ENCODE measurements at places on chromosomes 6 and 20.
A peak's percentile ranks its signal among the peaks of the same experiment; 100 is the strongest.

GRCh38 chr6:40307712-40308111 lies 279.5 kb downstream of the LRFN2 start:
- no peak for DNase-seq

DNA sequence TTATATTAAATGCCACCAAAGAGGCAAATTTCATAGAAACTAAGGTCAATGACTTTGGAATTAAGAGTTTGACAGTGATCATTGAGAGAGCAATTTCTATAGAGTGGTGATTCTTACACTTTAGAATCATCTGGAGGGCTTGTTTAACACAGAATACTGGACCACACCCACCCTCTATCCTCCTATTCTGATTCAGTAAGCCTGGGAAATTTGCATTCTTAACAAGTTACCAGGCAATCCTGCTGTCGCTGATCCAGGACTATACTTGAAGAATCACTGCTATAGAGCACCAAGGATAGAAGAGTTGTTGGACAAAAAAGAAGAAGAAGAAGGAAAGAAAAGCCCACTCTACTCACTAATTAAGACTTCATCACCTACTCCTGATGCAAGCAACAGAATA lies 21.3 kb upstream of the TBX18 start:
- DNase-seq = no peak

DNA sequence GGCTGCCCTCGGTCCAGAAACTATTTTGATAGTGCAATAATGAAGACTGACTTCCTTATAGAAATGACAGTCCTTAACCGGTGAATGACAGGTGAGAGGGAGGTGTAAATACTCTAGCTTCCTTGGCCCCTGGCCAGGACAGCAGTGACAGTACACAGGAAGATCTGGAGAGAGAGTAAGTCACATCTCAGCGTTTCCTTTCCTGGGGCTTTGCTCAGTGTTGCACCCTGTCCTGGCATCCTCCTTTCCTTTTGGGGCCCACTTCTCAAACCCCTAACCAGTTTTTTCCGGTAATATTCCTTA lies 336.9 kb downstream of the CD83 start:
- no peak for DNase-seq

DNA sequence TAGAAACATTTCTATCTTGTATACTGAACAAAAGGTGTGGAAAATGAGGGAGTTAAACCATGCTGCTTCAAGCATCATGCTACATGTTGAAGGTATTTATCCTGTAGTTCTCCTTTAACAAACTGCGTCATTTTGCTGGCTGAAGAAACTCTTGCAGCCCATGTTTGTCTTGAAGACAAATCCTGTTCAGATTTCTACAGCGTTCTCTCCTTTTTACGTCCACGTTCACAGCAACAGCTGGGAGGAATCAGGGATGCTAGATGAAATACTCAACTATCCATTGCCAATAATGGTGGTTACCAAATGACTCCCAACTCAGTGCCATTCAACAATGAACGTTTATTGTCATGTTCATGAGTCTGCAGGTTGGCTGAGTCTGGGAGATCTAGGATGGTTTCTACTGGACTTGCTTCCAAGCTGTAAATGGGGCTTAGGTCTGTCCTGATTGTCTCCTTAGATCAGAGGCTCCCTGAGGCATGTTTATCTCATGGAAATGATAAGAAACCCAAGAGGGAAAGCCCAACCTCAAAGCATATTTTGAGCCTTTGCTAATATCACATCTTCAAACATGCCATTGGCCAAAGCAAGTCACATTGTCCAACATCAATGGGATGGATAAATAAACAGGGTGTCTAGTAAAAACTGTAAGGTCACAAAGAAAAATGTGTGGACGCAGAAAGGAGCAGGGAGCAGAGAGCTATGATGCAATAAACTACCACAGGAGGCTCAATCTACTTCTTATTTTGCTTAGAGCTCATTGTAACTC lies 2.7 kb upstream of the PLCB1 start:
- no peak for DNase-seq

DNA sequence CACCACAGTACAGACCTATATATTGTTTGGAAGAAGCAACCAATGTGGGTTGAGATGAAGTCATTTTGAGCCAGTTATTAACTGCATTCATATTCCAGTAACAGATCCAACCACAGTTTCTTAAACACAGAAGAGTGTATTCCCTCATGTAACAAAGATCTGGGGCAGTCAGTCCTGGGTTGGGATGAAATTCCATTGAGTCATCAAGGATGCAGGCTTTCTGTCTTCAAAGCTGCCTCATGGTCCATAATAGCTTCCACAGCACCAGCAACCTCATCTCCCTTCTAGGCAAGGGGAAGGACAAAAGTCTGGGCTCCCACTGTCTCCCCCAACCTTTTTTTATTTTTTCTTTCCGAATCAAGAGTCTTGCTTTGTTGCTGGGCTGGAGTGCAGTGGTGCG lies 2.9 kb upstream of the SOD2 start:
- no peak for DNase-seq

GRCh38 chr6:157151989-157152388 lies 171.3 kb downstream of the TMEM242 start:
- DNase-seq = no peak

- DNase-seq = no peak
Measured at GRCh38 chr20:19522071-19522801, 235.8 kb upstream of the RIN2 start.

GRCh38 chr6:138446821-138447220 lies 42.8 kb downstream of the HEBP2 start:
- no peak for DNase-seq

GRCh38 chr6:148027201-148027600 lies 315.4 kb upstream of the SASH1 start:
- no peak for DNase-seq

DNA sequence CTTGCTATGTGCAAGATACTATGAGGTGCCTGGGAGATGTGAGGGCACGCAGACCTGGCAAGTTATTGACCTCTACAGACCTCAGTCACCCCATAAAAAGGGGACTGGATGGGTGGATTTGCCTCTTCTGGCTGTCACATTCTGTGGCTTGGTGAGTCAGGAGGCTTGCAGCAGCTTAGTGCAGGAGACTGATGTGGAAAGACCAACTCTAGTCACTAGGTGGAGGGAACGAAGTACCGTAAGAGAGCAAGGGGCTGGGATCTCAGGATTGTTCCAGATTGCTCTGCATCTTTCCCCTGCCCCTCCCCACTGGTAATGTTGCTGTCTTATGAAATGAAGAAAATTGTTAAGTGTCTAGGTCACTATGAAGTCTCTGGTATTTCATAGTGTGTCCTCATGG lies 3.3 kb downstream of the MAPRE1 start:
- DNase-seq = no peak

- no peak for DNase-seq
Measured at GRCh38 chr20:63295846-63296245, 2.9 kb downstream of the COL20A1 start.

- DNase-seq = no peak
Measured at GRCh38 chr6:166045860-166046200, 121.8 kb downstream of the TBXT start.

- no peak for DNase-seq
Measured at GRCh38 chr6:11785415-11785773, 6.8 kb upstream of the ADTRP start.

DNA sequence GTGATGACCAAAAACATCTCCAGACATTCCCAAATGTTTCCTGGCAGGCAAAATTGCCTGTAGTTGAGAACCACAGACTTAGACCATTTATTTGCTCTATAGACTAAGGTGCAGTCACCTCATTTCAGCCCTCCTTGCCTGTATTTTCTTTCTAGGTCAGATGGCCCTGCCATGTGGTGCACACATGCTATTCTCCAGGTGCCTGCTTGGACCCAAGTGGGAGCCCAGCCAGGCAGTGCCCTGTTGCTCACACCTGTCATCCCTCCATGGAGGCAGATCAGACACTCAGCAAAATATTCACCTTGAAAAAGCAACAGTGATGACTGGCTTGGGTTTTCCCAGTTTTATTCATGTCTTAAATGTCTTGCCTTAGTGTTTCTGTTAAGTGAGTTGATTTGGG lies 311.4 kb downstream of the TFAP2C start:
- no peak for DNase-seq

GRCh38 chr6:100626721-100627120 lies 162.0 kb upstream of the SIM1 start:
- DNase-seq = no peak

DNA sequence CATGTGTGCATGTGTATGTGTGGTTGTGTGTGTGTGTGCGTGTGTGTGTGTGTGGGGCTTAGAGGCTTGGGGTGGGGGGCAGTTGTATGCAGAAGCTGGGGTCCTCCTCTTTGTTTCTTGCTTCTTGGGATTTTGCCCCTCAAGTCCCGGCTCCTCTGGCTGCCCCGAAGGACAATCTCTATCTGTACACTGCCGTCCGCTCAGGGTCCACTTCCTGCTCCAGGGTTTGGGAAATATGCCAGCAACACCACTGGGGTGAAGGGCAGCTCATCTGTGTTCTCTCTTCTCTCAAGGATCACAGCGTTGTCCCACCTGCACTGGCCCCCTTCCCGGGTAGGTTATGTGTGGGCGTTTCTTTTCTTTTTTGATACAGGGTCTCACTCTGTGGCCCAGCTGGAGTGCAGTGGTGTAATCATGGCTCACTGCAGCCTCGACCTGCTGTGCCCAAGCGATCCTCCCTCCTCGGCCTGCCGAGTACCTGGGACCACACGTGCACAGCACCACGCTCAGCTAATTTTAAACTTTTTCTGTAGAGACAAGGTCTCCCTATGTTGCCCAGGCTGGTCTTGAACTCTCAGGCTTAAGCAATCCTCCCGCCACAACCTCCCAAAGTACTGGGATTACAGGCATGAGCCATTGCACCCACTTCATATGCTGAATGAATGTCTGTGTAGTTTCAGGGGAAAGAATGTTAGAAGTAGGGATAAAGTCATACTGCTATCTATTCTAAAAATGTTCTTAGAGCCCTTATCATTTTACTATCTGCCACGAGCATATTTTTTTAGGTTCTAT lies 25.7 kb downstream of the SLC2A4RG start:
- DNase-seq = no peak

DNA sequence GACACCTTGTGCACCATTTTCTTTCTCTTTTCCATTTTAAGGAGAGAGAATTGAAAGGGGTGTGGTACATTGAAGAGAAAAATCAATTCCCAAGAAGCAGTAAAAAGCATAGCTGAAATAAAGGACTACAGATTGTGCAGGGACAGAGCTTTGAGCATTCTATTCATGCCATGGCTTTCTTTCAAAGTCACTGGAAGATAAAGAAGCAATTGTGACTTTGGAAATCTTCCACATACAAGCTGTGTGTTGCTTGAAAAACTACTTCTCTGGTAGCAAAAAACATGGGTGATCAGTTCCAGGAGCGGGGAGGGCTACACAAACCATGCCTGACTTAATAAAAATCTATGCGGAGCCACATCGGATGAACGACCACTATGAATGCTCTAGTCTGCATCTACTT lies 230.2 kb upstream of the THEMIS start:
- DNase-seq = no peak

- DNase-seq = no peak
Measured at GRCh38 chr6:113094779-113095178, 747.6 kb downstream of the RFPL4B start.

GRCh38 chr6:128642132-128642531 lies 121.7 kb upstream of the PTPRK start:
- no peak for DNase-seq

- DNase-seq = no peak
Measured at GRCh38 chr20:58568126-58568482, 52.9 kb upstream of the APCDD1L start.

DNA sequence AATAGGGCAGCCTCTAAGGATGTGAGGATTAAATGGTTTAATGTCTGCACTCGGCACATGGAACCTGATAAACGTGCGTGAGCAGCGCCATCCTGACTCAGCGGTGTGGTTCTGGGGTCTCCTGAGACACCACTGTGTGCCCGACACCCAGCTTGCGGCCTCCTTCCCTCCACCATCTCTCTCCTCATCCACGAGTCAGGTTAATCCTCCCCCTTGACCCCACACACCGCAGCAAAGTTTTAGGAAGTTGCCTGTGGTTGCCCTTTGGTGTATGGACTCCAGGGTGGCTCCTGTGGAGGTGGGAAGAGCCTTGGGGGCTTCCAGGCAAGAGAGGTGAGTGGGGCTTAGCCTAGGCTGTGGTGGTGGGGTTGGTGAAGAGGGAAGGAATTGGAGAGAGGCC lies 68.2 kb downstream of the PHACTR3 start:
- DNase-seq = no peak

DNA sequence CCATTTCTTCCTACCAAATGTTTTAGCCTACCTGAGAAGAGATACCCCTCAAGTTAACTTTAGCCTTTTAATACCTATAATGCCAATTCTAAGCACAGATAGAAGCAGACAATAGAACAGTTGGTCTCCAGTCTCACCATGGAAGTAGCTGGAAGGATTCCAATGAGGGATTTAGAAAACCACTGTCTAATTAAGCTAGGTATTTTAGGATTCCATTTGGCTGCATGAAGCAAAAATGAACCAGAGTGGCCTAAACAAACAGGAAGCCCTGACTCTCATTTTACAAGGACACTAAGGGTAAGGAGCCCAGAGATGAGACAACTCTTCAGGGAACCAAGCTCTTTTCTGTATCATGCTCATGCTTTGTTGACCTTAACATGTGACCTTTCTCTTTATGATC lies 199.2 kb downstream of the ALDH8A1 start:
- no peak for DNase-seq

DNA sequence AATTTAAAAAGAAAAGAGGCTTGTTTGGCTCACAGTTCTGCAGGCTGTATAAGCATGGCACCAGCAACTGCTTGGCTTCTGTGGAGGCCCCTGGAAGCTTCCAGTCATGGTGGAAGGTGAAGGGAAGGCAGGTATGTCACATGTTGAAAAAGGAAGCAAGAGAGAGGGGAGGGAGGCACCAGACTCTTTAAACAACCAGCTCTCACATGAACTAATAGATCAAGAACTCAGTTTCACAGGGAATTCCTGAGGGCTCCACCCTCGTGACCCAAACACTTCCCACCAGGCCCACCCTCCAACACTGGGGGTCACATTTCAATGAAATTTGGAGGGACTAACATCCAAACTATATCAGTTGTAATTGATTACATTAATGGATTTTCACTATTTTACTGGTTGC lies 127.9 kb upstream of the MLIP start:
- no peak for DNase-seq

GRCh38 chr6:135972150-135972549 lies 120.6 kb downstream of the PDE7B start:
- no peak for DNase-seq

DNA sequence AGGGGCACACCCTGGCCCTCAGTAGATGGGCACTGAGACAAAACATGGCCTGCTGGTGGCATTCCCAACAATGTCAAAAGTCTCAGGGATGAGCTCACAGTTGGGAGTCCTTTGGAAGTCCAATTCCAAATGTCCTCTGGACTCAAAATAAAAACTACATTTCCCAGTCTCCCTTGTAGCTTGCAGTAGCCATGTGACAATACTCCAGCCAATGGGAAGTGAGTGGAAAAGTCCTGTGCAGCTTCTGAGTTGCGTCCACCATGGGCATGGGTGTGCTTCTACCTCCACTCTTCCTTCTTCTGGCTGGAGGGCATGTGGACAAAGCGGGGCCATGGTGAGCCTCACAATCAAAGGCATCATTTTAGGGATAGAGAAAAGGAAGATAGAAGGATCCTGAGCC lies 5.8 kb upstream of the ADAM33 start:
- DNase-seq = peak; percentile 71

- DNase-seq = no peak
Measured at GRCh38 chr20:64766-65322, 22.6 kb upstream of the DEFB125 start.
